ENCODE measurements at places on chromosomes 5 and 9.

GRCh38 chr5:1161833-1162229 is 39.6 kb upstream of the SLC6A19 start:
- DNase-seq, result no peak

- DNase-seq, result no peak
Observed at GRCh38 chr9:13787234-13787833, 507.8 kb upstream of the MPDZ start.

- no peak for DNase-seq
Observed at GRCh38 chr5:7970816-7971215, 101.9 kb downstream of the MTRR start.

GRCh38 chr5:138461343-138462125 is 3.7 kb upstream of the EGR1 start:
- DNase-seq, result no peak

DNA sequence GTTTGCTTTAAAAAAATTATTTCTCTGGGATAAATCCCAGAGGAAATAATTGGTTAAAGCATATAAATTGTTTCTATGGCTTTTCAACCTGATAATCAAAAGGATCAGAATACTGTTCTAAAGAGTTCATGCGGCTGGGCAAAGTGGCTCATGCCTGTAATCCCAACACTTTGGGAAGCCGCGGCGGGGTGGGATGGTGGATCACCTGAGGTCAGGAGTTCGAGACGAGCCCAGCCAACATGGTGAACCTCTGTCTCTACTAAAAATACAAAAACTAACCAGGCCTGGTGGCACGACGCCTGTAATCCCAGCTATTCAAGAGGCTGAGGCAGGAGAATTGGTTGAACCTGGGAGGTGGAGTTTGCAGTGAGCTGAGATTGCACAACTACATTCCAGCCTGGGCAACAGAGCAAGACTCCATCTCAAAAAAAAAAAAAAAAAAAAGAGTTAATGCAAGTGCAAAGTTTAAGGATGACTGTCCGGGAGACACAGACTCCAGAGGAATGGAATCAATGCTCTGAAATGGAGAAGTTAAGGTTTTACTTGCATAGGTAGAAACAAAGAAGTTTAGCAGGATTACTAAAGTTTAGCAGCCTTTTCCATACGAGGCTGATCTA is 16.6 kb upstream of the GRHPR start:
- DNase-seq, result no peak

DNA sequence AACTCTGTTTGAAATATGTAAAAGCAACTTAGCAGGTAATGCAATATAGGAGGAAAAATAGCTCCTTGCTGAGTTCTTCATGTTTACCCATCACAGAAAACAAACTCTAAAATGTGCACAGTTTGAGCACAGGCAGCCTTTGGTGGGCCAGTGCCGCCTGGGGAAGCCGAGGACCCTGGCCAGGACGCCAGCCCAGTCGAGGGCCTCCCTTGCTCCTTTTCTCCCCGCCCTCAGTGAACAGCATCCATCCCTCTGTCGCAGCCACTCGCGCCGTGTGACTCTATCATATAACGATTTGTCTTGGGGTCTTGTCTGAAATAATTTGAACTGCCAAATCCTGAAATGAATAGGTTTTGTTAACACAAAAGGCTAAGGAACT is 286.7 kb upstream of the IRX4 start:
- DNase-seq, result no peak

- DNase-seq, result no peak
Observed at GRCh38 chr5:154049636-154050035, 10.9 kb downstream of the MFAP3 start.

DNA sequence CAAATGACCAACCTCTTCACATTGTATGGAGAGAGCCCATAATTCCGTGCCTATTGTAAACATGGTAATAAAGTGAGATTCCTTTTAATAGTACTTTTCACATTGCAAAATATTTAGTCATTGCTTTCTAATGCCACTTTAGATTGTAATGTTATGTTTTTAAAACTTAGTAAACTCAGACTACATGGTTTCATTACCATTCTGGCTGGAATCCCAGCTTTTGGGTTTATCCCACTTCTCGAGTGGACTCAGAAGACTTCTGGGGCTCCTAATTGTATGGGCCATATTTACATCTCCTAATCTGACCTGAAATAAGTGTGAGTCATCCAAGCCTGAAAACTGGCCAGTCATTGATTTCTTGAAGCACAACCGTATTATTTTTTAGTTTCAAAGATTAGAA is 217.6 kb downstream of the CAAP1 start:
- DNase-seq, result no peak

- no peak for DNase-seq
Observed at GRCh38 chr9:72949244-72949582, 3.6 kb downstream of the ALDH1A1 start.

DNA sequence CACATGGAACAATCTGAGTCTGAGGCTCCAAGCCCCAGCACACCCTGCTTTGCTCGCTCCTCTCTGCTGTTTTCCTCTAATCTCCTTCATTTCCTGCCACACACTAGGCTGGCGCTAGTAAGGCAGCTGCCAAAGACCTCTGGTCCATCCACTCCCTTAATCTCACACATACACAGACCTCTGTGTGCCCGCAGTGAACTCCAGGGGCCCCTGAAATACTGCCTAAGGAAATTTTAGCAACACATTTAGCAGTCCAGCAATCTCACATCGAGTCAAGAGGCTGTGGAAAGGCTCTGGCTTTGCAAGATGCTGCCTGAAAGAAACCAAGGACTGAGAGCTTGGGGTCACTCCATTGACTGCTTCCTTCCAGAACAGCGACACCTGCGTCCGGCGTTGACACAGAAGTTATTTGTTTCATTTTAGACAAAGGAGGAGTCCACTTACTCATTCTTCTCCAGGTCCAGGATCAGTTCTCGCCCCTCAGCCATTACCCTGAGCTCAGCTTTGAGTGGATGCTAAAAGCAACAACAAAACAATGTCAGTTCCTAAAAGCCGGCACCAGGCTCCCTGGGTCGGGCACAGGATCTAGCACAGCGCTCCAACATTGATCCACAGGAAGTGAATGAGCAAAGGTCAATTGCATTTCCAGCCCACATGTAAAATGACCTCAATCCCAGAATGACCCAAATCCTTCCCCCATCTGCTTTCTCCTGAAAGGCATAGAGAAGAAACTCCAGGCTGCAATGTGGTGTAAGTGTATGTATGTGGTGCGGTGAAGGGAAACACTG is 11.5 kb downstream of the ADAM19 start:
- DNase-seq, result no peak

- no peak for DNase-seq
Observed at GRCh38 chr9:98248737-98249474, 6.5 kb downstream of the TBC1D2 start.

DNA sequence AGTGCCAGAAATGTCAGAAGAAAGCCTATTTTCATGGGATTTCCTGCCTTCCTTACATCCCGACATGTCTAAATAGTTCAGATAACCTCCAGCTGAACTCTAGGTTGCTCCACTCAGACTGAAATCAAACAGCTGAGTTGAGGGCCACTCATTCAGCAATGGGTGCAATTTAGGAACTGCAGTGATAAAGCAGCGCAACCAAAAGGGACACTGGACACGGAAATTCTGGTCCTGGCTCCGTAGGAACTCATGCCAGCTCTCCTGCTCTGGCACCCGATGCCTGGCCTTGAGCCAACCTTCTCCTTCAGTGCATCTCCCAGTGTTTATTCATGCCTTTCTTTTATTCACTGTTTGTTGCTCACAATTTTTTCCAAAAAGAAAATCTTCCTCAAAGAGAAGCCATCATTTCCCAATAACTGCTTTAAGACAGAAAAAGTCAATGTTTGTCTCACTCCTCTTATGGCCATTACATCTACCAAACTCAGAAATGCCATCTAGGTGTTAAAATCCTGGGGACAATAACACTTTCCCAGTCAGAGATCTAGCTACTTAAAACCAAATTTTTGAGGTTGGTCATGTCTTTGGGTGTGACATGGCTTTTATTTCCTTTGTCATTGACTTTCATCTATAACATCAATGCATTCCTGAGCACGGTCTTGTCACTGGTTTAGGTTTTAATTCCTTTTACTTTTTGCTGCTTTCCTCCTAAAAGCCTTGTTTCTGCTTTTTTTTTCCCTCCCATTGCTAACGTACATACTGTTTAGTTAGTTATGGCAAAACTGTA is 126.9 kb downstream of the PDE4D start:
- no peak for DNase-seq

DNA sequence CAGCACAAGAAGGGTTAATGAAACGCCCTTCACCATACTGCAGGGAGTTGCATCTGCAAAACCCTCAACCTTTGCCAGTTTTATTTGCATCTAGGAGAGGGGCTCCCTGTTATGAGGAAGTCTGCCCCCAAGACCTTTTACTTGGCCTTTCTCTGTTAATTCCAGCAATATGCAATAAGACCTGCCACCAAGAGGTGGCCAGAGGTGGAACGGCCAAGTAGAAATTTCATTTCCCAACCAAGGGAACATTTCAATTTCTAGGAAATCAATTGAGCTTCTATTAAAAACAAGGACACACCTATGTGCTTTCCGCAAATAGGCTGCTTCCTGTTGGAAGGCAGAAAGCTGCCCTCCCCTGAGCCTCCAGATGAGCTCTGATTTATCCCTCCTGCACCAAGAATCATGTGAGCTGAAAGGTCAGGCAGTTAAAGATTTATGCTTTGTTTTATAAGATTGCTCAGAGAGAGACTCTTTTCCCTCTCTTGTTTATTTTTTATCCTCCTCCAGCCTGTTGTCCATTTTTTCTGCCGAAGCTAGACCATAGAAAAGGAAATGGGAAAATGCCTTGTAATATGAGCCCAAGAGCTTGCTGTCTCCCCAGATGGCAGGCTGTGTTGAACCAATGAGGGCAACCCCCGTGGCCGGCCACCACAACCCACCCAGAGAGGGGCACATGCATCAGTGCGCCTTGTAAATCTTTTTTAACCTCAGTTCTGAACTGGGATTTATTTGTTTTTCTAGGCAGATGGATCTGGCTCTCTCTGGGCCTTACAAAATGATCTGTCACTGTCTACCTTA is 572.8 kb downstream of the TLE1 start:
- DNase-seq, result no peak

DNA sequence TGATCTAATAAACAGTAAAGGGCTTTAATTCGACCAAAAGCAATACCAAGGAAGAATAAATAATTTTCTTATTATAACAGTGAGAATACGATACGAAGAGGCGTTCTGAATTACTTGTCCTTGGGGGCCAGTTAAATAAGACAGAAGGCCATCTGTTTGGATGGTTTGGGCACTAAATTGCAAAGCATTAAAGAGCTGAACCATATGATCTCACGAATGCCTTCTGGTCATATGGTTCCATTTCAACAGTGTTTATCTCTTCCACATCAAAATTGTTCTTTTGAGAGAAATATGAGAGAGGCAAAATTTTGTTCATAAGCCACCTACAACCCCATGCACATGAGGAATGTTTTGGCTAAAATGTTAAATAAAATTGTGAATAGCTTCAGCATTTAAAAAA is 605.4 kb downstream of the PTPRD start:
- DNase-seq, result no peak

- DNase-seq, result no peak
Observed at GRCh38 chr9:85158512-85158911, 489.0 kb downstream of the NTRK2 start.

- DNase-seq, result no peak
Observed at GRCh38 chr5:127421471-127421870, 96.0 kb upstream of the PRRC1 start.

DNA sequence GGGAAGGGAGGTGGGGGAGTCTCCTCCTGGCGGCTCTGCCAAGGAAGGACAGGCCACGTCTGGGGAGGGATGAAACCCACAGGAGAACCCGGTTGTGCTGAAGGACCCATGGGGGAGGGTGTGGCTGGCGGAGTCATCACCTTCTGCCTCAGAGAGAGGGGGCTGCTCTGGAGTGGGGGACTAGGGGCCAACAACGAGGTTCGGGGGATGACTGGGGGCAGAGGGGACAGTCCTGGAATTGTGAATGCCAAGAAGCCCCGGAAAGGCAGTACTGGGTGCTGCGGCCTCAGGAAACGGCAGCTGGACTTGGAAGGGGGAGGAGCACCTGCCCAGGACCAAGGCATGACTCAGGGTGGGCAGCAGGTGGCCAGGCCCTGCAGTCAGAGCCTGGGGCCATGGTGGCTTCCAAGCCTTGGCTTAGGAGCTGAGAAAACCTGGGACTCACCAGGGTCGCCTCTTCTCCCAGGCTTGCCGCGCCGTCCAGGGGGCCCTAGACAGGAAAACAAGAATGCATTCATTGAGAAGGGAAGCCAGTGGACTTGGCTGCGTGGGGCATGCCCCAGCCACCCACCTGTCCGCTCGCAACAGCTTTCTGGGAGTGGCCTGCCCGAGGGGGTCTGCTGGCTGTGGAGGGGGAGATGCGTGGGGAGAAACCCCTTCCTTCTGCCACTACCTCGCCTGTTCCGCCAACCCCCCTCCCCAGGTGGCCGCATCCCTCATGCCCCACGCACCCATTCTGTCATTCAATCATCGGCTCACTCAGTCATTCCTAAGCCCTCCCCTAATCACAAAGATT is 74.0 kb upstream of the PHYKPL start:
- DNase-seq, result no peak

DNA sequence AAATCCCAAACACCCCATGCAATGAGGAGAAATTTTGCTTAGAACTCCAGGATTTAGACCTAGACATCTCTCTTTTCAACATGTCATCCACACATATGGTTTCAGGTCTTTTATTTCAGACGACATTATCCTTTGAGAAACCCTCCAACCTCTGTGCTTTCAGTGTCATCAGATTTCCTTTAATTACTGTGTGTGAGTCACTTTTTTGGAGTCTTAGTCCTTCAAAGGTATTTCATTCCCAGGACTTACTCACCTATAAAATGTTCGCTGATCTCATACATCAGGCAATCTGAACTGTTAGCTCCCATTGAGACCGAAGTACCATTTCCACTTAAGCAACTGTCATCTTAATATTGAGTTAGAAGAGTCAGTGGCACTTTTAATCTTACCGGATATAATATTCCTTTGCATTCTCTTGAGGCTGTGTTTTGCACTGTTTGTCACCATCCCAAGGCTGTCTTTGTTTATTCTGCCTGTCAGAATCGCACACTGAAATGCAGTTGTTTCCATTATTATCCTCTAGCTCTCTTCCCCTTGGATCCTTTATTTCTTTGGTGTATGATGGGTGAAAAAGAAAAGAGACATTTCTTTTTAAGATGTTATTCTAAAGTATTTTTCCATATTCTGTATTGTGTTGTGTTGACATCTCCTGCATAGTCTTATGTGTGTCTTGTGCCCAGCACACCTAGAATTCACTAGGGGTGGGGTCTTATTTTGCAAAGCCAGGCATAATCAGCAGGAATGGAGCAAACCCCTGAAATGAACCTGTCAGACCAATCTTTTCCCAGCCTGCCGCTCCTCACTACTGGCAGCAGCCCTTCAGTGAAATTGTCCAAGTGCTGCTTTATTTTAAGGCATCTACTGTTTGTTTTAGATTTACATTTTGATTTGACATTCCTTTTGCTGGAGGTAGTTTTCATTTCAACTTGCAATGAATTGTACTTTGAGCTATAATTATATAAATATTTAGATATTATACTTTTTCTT is 155.4 kb downstream of the PAM start:
- DNase-seq, result no peak

- no peak for DNase-seq
Observed at GRCh38 chr9:97109194-97109811, 70.4 kb upstream of the CTSV start.

DNA sequence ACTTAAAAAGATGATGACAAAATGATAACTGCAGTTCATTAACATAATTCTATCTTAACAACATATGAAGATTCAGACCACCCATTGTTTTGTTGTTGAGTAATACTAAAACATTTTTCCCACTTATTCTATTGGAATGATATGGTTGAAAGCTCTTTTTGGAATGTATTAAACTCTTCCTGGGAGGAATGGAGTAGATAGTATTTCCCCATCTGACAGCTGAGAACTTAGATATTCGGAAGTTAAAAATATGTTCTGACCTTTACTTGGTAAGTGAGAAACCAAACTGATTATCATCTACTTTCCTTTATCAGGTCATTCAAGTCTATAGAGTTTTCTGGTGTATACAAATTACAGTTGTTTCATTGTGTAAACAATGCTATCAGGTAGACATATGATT is 452.9 kb downstream of the CSNK1G3 start:
- no peak for DNase-seq
